NCI-H774 (cell line): ENCODE measurements at places on chromosomes 1 and 21.

GRCh38 chr1:213793482-213794067, 194.2 kb upstream of the PROX1 start:
- no peak for DNase-seq

- no peak for DNase-seq
Observed at GRCh38 chr1:28540651-28541050, 12.2 kb upstream of the TRNAU1AP start.

- DNase-seq = no peak
Observed at GRCh38 chr1:168980656-168981055, 125.8 kb upstream of the ATP1B1 start.

- no peak for DNase-seq
Observed at GRCh38 chr1:95641386-95641785, 407.4 kb downstream of the RWDD3 start.

- DNase-seq = no peak
Observed at GRCh38 chr1:227273557-227273956, 44.7 kb downstream of the CDC42BPA start.

DNA sequence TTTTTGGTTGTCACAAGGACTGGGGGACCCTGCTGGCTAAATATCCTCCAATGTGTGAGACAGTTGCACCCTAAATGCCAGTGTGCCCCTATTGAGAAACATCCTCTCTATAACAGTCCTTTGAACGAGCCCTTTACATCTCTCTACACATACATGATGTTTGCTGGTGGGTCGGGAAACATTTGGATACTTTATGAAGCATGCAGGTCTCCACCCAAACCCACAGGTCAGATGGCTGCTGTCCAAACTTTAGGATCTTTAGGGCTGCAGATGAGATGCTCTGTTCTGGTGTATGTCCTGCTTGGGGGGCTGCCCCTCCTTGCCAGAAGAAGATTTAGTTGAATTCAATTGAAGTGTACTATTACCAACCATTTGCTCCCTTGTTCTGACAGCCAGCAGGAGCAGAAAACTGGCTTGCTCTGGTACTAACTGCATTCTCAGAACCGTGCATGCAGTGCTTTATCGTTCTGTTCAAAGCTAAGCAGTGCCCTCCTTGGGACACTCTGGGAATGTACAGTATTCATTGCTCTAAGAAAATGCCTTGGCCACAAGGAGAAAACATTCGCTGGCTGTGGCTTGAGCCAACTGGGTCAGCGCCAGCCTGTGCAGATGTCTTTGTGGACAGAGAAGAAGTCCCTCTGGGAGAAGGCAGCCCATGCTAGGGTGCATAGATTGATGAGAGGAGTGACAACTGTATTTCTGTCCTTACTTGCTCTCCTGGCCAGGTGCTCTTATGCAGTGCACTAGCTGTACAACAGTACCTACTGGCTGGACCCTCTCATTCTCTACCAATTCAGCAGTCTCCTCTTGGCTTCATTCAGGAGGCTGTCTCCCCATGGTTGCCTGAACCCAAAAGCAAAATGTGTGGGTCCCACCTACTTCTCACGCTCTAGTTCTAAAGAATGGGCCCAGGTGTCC, 61.4 kb upstream of the DIRAS3 start:
- peak; percentile 14 for DNase-seq

GRCh38 chr1:12495725-12496124, 122.3 kb downstream of the DHRS3 start:
- no peak for DNase-seq

GRCh38 chr1:231736464-231736863, 109.9 kb downstream of the DISC1 start:
- no peak for DNase-seq

DNA sequence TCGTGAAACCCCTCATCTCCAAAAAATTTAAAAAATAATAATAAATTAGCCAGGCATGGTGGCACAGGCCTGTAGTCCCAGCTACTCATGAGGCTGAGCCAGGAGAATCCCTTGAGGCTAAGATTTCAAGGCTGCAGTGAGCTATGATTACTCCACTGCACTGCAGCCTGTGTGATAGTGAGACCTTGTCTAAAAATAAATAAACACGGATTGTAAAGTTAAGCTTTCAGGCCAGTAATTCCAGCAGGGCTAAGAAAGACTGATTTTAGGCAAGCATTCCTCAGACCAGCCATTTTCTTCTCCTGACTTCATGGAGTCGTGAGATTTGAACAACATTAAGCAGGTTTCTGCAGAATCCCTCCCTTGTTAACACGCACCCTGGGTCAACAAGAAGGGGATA, 77.2 kb upstream of the EFHD2 start:
- DNase-seq = no peak

- DNase-seq = no peak
Observed at GRCh38 chr1:19376428-19377372, 64.6 kb downstream of the SLC66A1 start.

- no peak for DNase-seq
Observed at GRCh38 chr1:245361065-245361464, 206.3 kb downstream of the KIF26B start.

- no peak for DNase-seq
Observed at GRCh38 chr1:25805863-25806225, 5.9 kb downstream of the SELENON start.

DNA sequence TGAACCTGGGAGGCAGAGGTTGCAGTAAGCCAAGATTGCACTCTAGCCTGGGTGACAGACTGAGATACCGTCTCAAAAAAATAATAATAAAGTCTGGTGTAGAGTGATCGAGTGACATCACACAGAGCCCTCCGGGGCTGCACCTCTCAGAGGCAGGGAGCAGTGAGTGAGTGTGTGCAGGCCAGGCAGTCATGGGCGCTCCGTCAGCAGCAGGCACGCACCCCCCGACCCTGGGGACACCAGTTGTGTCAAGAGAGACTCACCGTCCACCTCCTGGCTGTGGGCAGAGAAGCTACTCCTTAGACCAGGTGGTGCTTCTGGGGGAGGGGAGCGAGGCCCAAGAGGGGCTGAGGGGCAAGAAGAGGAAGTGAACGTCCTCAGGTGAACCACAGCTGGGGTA, 91.8 kb downstream of the SIK1 start:
- no peak for DNase-seq

DNA sequence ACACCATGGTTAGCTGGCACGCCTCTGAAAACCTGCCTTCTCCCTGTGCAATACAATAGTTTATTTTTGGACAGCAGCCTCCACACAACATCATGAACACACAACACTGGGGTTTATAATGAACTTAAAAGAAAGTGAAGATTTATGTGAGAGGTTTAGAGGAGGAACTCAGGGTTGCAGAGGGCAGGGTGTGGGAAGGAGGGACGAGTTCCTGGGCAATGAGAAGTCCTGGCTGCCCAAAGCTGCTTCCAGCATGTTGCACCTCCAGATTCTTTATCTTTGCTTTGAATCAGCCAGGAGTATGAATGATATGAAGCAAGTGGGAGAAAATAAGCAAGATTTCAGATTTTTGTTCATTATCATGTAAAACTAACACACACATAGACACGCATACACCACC, 11.3 kb upstream of the LRRC8D start:
- DNase-seq = no peak

GRCh38 chr1:46784666-46785065, 14.2 kb upstream of the CYP4B1 start:
- no peak for DNase-seq

DNA sequence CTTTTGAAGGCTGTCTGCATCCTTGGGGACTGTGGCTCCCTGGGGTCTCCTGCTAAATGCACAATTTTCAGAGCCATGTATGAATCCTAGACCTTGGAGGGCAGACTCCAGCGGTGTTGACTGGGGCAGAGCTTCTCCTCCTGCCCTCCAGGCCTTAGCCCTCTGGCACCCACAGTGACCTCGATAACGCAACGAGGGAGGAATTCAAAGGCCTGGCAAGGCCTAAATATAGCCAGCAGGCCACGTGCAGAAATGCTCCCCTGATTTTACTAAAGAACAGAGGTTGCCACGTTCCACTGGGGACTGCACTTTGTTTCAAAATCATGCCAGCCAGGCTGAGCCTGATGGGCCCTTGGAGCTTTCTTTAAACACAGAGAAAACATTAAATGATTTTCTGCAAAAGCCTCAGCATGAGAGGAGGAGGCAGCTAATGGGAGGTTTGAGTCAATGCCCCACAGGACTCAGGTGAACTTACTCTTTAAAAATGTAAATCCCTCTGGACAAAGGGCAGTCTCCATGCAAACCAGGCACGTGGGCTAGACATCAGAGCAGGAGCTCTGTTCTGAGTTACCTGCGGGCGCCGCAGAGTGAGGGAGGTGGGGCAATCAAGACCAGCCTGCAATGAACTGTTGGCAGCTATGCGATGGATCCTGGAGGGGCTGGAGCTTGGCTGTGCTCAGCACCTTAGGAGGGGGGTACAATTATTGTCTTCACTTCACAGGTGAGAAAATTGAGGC, 28.0 kb downstream of the GRIK3 start:
- no peak for DNase-seq

DNA sequence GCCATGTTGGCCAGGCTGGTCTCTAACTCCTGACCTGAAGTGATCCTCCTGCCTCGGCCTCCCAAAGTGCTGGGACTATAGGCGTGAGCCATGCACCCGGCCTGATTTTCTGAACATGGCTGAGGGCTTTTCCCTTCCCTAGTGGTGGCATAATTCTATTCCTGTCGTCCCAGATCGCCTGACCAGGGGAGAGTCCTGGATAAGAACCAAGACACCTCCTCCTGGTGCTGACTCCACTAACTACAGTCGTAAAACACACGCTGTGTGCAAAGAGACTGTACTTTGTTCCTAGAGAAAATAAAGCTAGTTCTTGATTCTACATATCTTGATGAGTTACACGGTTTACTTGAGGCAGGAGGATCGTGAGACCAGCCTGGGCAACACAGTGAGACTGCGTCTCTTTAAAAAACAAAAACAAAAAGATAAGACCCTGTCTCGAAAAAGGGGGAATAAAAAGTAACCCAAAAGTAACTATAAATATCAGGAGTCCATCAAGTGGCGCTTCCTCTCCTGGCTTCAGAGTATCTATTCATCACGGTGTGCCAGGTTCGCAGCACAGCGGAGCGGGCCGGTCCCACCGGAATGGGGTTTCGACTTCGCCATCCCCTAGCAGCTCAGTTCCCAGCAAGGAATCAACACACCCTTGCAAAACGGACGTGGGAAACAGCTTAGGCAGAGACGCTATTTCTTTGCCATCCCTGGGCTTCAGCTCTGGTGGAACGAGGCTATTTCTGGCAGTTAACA, 973 bp downstream of the SDF4 start:
- no peak for DNase-seq

DNA sequence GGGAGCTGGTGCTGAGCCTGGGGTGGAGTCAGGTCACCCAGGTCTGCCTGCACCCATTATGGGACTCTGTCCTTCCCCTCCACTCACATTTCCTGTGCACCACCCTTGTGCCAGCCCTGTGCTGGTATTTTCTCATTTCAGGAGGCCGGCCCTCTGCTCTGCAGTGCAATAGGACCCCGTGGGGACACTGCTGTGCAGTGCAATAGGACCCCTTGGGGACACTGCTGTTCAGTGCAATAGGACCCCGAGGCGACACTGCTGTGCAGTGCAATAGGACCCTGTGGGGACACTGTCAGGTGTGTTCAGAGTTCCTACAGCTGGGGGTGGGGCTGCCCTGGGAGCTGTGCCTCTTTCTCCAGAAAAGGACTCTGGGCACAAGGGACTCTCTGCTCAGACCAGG, 36.2 kb upstream of the DMBX1 start:
- DNase-seq = no peak

- no peak for DNase-seq
Observed at GRCh38 chr1:172902861-172903381, 147.8 kb downstream of the TNFSF18 start.

DNA sequence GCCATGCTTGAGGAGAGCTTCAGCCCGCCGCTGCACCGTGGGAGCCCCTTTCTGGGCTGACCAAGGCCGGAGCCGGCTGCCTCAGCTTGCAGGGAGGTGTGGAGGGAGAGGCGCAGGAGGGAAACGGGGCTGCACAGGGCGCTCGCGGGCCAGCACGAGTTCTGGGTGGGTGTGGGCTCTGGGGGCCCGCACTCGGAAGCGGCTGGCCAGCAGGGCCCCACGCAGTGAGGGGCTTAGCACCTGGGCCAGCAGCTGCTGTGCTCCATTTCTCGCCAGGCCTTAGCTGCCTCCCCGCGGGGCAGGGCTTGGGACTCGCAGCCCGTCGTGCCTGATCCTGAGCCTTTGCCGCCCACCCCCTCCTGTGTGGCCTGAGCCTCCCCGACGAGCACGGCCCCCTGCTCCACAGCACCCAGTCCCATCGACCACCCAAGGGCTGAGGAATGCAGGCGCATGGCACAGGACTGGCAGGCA, 1554.0 kb downstream of the KCNT2 start:
- DNase-seq = no peak

- DNase-seq = no peak
Observed at GRCh38 chr1:243465081-243465480, 209.2 kb downstream of the SDCCAG8 start.
